ENCODE measurements at places on chromosomes 1 and 21.

DNA sequence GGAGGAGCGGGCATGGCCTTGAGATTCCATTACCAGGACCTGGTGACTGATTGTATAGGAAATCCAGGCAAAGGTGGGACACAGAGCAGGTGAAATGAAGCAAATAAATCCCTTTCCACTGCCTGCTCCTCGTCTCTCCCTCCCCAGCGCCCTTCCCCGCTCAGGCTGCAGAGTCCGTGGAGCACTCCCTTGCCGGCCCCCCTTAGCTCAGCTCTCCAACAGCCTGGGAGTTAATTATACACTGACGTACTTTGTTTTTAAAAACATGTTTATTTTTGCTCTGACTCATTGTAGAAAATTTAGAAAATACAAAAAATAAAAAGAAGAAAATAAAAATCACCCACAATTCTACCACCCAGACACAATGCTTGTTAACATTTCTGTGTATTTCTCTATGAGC lies 61.7 kb downstream of the LGR6 start:
- no peak for DNase-seq

DNA sequence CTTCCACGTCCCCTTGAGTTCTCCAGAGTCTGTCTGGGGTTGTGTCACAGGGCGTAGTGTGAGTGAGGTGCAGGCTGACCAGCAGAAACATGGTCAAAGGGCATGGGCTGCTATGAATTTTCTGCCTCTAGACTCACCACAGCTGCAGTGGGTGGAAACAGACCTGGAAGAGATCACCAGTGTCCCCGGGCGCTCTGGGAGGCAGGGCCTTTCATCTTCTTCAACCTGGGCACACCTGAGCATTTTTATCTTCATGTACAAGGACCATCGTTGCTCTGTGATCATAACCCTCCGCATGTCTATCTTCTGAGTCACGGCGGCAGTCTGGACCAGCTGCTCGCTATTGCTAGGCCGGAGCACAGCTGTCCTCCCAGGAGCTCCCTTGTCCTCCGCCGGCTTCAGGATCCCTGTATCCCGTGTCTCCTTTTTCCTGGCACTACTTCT lies 29.6 kb downstream of the DEGS1 start:
- DNase-seq = no peak

DNA sequence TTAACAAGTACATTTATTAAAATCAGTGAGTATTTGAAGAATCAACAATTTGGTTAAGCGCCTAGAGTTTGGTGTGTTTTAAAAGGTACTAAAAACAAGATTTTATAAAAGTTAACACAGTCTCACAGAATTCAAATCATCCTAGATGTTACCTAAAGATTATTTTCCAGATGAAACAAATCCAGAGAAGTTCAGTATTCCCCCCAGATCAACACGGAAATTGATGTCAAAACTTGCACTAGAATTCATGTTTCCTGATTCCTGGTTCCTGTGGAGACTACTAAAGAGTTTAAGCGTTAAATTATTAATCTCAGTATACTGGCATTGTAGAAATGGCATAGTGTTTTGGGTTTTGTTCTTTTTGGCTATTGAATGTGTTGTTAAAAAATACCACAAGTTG lies 1.4 kb downstream of the PTBP2 start:
- DNase-seq = no peak

DNA sequence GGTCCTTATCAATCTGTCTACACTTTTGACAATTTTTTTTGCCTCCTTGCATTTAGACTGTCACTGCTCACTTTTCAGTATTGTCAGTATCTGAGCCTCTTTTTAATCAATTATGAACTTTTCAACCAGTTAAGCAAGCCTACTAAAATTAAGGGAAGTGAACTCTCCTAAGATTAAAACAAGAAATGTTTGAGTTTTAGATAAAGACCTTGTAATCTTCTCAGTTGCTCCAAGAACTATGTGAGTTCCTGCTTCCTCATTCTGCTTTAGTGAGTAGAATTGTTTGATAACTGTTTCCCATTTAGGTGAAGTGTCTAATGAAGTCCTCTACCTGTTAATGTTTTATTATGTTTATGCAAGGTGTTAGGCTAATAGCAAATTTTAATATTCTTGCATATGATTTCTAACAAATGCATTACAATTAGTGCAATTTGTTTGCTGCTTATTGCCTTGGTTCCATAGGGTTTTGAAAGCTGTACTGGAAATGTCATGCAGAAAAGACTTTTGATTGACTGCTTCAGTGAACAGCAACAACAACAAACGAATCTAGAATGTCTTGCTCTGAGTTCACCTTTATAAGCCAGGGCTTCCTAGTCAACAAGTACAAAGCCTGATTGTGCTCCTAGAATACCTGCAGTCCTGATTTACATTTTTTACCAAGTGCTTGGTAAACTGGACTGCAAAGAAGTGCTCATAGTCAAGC lies 40.9 kb downstream of the PLA2G4A start:
- no peak for DNase-seq

DNA sequence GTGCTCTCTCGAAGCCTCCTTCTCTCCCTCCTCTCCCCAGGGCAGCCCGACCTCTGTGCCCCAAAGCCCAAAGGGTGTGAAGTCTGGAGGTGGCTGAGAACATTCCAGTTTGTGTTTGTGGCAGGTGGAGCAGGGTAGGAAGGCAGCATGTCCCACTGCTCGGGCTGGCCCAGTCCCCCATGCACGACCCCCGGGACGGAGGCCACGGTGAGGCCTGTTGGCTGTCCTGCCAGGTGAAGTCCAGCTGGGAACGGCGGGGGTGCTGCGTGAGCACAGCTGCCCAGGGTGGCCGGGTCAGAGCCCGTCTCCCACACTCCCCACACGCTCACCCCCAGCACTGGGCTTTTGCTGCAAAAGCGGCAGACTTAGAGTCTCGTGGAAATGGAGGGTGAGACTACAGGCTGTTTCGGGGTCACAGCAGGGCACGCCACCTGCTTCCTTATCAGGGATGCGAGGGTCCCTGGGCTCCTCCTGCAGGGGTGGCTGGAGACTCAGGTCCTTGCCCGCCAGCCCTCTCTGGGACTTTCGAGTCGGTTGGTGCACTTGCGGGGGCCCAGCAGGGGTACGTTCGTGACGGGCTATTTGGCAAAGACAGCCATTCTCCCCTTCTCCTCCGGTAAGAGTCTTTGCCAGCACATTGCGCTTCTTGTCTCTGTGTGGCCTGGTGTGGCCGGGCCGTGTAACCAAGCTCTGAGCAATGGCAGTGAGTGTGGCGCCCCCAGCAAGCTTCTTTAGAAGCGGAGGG lies 40.3 kb downstream of the MORN1 start:
- DNase-seq = peak; percentile 5

GRCh38 chr1:92515796-92516201 lies 29.1 kb upstream of the GFI1 start:
- DNase-seq = no peak

GRCh38 chr1:217333939-217334338 lies 297.0 kb downstream of the GPATCH2 start:
- DNase-seq = peak; percentile 55

- no peak for DNase-seq
Measured at GRCh38 chr1:59605184-59605583, 209.6 kb upstream of the HOOK1 start.

GRCh38 chr1:228833911-228834688 lies 98.8 kb downstream of the RHOU start:
- no peak for DNase-seq

DNA sequence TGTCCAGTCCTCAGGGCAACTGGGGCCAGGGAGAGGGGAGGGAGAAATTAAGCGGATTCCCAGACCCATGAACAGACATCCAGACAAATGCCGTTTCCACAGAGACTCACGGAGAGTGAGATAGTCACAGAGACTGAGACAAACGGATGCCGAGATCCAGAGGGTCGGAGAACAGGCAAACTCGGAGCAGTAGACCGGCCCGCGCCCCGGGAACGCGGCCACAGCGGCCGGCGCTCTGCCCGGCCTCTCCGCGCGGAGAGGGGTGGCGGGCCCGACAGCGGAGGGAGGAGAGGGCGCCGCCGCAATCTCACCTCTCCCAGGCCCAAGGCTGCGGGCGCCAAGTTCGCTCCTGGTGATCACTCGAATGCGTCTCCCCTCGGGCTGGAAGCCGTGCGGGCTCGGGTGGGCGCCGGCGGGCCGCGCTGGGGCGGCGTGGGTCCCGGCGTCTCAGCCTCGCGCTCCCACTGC lies 831 bp upstream of the FOXD2 start:
- DNase-seq = peak; percentile 50

GRCh38 chr1:172135076-172135672 lies 285.3 kb upstream of the C1orf105 start:
- DNase-seq = no peak

GRCh38 chr1:93080179-93080823 lies 1.2 kb downstream of the MTF2 start:
- DNase-seq = no peak

DNA sequence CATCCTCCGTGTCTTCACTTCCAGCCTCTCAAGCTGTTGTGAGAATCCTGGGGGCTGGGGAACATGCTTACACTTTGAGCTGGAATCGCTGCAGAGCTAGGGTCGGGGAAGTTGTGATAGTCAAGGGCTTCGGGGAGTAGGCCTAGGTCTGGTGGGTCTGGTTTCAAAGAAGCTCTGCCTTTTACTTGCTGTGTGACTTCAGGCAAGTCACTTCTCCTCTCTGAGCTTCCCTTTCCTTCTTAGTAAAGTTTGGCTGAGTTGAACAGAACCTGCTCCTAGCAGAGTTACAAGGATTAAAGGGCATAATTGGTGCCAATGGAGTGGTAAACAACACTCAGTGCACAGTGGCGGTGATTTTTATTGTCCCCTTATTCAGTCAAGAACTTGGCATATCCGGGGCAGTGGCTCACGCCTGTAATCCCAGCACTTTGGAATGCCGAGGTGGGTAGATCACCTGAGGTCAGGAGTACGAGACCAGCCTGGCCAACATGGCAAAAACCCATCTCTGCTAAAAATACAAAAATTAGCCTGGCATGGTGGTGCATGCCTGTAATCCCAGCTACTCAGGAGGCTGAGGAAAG lies 25.7 kb downstream of the ARHGEF19 start:
- no peak for DNase-seq

DNA sequence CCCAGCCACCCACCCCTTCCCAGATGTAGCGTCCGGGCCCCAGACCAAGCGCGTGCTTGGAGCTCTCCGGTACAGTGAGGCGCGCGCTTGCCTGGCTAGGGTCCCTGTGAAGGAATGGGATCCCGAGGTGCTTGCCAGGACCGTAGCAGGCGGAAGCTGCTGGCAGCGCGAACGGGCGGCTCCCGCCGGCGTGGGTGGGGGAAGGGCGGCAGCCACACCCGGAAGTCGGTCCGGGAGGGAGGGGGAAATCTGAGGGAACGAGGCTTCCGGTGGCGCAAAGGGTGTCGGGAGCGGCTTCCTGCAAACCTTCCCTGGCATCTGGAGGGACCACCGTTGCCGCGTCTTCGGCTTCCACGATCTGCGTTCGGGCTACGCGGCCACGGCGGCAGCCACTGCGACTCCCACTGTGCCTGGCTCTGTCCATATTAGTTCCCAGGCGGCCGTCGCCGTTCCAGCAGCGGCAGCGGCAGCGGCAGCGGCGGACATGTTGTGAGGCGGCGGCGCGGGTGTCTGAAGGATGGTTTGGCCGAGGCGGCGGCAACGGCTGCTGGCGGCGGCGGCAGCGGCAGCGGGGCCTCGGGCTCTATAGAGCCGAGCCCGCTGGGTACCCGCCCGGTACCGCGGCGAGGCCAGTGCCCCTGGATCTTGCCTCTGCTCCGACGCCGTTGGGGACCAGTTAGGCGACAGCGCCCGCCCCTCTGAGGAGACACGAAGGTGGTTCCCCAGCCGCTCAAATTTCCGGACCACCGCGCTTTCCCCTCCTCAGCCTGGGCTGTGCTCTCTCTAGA lies at the start of gene DR1:
TSS of gene DR1 (plus strand) at position 275 of the 788 bp plus-strand sequence. CDS start 739 bp downstream, outside the sequence.
- DNase-seq = peak; percentile 93

GRCh38 chr1:228695015-228695955 lies 40.0 kb upstream of the RHOU start:
- no peak for DNase-seq

DNA sequence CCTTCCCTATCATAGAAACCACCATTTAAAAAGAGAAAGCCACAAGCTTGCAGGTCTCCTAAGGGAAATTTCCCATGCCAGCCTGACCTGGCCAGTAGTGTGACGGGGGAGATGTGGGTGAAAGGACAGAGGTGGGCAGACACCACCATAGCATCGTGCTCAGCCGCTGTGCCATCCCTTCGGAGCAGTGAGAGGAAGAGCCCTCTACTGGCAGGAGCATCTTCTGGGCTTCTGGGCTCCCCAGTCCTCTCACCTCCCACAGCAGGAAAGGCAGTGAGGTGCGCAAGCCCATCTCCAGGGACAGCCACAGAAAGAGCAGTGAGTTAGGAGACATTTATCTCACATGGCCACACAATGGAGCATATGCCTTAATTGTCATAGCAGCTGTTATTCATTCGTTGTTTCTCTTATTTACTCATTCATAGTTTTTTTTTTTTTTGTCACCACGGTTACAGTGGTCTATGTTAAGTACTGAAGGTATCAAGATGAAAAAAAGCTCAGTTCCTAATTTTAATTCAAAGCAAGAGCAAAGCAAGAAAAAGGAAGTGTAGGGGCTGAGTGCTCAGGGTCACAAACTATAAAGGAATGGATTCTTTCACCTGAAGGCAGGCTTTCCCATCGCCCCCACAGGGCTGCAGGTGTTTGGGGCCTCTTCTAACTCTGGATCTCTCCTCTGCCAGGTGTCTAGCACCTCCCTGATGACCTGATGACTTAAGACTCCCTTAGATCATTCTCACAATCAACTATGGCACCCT lies 48.8 kb upstream of the CAMK1G start:
- no peak for DNase-seq

DNA sequence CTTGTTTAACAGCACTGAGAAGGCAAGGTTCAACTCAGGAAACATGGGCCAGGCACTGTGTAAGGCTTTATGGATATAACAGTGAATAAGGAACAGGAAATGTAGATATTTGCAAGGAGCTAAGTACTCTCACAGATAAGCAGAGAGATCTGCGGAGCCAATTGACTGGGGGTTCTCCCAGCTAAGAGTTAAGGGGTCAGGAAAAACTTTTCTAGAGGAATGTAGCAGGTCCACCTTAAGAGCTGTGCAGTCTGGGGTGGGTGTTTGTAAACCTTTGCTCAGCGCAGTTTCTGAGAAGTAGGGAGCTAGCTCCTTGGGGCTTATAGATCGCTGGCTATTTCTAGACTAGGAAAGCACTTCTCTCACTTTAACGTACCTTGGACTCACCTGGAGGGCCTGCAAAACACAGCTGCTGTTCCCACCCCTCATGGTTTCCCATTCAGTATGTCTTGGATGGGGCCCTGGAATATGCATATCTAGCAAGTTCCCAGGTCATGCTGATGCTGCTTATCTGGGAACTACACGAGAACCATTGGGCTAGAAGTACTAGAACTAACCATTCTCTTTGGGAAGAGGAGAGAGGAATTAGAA lies 51.7 kb downstream of the TLCD4 start:
- DNase-seq = no peak

GRCh38 chr1:7261490-7261889 lies 476.2 kb downstream of the CAMTA1 start:
- no peak for DNase-seq

DNA sequence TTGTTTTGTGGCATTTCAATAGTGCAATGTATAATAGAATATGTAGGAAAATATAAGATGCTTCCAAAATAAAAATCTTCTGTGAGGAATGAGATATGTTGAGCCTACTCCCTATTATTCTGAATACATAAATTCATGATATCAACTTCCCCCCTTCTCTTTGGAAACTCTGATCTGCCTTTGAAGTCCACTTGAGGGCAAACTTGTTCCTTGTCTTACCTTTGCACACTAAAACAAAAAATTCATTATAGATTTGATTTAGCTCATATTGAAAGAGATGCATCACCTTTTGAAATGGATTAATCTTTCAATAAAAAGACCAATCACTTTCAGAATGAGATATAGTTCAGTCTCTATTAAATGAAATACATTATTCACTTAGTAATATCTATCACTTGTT lies 580.7 kb upstream of the ADGRL4 start:
- DNase-seq = no peak

- no peak for DNase-seq
Measured at GRCh38 chr1:36122062-36123030, 2.7 kb downstream of the COL8A2 start.

GRCh38 chr1:50976111-50976889 lies 6.3 kb downstream of the CDKN2C start:
- no peak for DNase-seq
